Right ventricle myocardium superior (tissue), 1 donor: ENCODE measurements at places on chromosomes 13 and 19. TPM values are rescaled to one million over a fixed set of nuclear protein-coding genes. Genes with fewer than 3 reads are reported as not detected.

DNA sequence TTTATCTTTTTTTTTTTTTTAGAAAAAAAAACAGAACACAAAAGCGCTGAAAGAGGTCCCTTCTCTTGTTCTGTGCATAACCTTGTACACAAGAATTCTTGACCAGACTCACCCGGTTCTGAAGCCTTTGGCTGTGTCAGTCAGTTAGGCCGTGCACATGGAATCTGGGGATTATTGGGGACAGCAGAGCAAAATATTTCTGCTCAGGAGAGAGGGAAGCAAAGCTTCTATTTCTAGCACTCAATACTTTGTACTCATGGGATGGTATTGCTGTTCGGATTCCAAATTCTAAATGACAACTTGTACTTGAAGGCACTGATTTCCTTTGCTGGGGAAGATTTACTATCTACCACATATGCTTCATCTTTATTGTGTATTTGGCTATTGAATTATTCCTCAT is 272.7 kb downstream of the NHLRC3 start:
- DNase-seq = no peak

Gene PINLYP
- total RNA-seq = 0.46 TPM

DNA sequence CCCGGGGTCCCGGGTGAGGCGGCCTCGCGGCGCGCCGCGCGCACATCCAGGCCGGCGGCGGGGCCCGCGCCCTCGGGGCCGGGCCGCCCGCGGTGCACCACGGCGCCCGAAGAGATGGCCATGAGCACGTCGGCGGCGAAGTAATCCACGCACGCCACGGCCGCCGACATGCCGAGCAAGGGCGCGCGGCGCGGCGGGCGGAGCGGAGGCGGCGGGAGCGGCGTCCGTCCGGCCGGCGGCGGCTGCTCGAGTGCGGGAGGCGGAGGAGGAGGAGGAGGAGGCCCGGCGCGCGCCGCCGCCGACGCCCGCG is at the start of gene KLF16:
KLF16 (minus strand) TSS at position 252 of the 310 bp plus-strand sequence; CDS start at position 170, 82 bp downstream.
- no peak for DNase-seq

- DNase-seq = no peak
Observed at GRCh38 chr19:45097776-45098520, 5.0 kb downstream of the PPP1R37 start.

DNA sequence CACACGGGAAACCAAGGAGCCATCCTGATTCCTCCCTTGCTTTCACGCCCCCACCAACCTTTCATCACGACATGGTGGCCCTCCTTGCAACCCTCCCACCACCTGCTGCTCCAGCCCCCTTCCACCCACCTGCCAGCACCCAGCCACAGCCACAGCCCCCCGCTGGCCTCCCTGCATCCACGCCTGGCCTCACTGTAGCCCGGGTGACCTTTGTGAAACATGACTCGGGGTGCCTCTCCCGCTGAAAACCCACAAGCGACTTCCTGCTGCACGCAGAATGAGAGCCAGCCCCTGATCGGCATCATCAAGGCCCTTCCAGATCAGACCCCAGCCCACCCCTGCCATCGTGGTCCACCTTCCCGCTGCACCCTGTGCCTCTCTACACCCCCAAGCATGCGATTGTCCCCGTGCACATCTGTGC is 14.9 kb downstream of the POP4 start:
- DNase-seq = no peak

Gene ZNF793
- total RNA-seq = 5.7 TPM

DNA sequence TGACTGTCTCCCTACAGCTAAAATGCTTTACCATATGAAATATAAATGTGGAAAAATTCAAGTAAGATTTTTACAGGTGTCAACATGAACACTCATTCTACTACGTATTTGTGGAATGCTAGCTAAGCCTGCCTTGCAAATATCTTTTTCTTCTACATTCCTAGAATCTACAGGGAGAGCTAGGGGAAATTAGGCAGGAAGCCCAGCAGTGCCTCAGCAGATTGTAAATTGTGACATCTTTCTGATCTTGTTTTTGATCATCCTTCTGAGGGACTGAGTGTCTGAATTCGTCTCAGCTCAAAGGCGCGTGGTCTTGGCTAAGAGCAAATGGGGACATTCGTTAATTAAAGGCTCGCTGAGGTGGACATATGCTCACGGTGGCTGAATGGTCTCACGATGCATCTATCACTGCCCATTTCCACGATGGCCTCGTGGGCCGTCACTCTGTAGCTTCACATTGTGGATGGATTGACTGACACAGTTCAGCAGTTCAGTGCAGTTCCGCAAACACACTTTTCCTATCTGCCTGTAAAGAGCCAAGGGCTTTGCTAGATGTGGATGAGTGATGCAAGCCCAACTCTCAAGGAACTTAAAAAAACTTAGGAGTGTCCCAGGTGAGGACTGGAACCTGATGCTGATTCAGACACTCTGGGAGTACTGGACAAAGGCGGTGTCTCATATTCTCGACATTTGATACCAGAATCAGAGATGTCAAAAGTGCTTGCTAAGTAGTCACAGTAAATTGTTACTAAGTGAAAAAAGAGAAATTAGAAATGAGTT is 562.5 kb downstream of the EFNB2 start:
- no peak for DNase-seq

GRCh38 chr13:111382411-111382810 is 62.0 kb downstream of the TEX29 start:
- DNase-seq = no peak
